Cardiac septum (tissue), 1 donor: ENCODE measurements at places on chromosomes 13 and 19.
A peak's percentile ranks its signal among the peaks of the same experiment; 100 is the strongest.

GRCh38 chr13:34164582-34164981, 346.6 kb downstream of the RFC3 start:
- DNase-seq, result no peak

GRCh38 chr13:57340878-57341277, 173.9 kb downstream of the PRR20E start:
- DNase-seq, result no peak

DNA sequence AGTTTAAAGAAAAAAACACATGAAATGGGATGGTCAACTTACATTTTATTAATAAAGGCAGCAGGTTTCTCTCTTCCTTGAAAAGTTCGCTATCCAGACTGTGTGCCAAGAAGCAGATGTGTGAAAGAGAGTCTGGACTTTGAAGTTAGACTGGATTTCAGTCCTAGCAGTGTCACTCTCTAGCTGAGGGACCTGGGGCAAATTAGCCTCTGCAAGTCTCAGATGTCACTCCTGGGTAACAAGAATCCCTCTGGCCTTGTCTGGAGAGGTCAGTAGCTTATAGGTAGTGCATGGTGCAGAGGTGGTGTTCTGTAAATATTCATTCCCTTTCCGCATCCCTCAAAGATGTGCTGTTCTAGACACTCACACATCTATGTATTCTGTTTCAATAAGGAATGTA, 187.6 kb upstream of the RNF113B start:
- DNase-seq, result no peak

DNA sequence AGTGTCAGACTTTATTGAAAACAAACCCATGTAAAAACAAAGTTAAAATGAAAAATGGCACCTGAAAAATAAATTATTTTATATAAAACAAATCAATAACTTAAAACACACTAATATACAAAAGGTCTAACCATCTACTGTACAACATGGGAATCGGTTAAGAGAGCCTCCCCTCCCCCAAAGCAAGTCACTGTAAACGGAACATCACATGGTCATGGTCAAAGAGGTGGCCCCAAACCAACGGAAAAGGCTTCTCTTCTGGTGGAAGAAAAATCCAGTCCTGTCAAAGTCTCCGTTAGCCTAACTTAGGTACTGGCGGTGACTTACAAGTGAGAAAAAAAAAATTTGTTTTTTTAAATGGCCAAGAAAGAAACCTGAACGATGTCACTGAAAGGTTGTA, 15.7 kb upstream of the TIMM44 start:
- DNase-seq, result no peak

- no peak for DNase-seq
These were observed 493.3 kb downstream of the COG6 start for GRCh38 chr13:40148742-40149141.

- DNase-seq, result no peak
These were observed 213.7 kb downstream of the RFC3 start for GRCh38 chr13:34031610-34032009.

DNA sequence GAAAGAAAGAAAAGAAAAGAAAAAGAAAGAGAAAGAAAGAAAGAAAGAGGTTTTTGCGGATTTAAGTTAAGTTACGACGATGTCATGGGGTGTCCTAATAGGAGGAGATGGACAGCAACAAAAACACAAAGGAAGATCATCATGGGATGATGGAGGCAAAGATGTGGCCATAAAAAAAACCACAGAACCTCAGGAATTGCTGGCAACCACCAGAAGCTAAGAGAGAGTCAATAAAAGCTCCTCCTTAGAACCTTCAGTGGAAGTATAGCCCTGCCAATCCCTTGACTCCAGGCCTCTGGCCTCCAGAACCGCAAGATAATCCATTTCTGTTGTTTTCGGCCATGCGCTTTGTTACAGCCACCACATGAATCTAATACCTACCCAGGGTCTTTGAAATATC, 11.5 kb downstream of the PLEKHA4 start:
- DNase-seq, result no peak

- no peak for DNase-seq
These were observed 2.8 kb upstream of the LMO7 start for GRCh38 chr13:75633285-75633684.

DNA sequence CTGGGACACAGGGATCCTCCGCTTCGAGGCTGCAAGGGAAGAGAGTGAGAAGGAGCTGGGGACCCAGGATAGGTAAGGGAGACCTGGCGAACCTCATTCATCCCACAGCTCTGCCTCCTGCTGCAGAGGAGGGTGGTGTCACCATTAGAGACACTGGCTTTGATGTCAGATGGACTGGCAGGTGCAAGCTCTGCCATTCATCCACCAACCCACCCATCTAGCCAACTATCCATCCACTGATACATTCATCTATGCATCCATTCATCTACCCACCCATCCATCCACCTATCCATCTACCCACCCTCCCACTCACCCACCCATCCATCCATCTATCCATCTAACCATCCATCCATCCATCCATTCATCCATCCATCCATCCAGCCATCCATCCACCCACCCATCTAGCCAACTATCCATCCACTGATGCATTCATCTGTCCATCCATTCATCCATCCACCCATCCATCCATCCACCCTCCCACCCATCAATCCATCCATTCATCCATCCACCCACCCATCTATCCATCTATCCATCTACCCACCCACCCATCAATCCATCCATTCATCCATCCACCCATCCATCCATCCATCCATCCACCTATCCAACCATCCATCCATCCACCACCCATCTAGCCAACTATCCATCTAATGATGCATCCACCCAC, 5.7 kb downstream of the C19orf33 start:
- no peak for DNase-seq

GRCh38 chr13:40445557-40445990, 220.9 kb downstream of the FOXO1 start:
- DNase-seq, result peak; percentile 84

- no peak for DNase-seq
These were observed 251.5 kb downstream of the DNAJC15 start for GRCh38 chr13:43274881-43275280.

- no peak for DNase-seq
These were observed 169.8 kb downstream of the SUCLA2 start for GRCh38 chr13:47831265-47831664.

DNA sequence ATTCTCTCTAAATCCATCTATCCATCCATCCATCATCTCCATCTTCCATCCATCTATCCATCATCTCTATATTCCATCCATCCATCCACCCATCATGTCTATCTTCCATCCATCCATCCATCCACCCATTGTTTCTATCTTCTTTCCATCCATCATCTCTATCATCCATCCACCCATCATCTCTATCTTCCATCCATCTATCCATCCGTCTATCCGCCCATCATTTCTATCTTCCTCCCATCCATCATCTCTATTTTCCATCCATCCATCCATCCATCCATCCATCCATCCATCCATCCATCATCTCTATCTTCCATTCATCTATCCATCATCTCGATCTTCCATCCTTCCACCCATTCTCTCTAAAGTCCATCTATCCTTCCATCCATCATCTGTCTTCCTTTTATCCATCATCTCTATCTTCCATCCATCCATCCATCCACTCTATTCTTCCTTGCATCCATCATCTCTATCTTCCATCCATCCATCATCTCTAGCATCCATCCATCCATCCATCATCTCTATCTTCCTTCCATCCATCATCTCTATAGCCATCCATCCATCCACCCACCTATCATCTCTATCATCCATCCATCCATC, 34.7 kb downstream of the NWD1 start:
- DNase-seq, result no peak

- peak; percentile 90 for DNase-seq
These were observed 17.8 kb upstream of the ADGRE5 start for GRCh38 chr19:14363183-14364097.

DNA sequence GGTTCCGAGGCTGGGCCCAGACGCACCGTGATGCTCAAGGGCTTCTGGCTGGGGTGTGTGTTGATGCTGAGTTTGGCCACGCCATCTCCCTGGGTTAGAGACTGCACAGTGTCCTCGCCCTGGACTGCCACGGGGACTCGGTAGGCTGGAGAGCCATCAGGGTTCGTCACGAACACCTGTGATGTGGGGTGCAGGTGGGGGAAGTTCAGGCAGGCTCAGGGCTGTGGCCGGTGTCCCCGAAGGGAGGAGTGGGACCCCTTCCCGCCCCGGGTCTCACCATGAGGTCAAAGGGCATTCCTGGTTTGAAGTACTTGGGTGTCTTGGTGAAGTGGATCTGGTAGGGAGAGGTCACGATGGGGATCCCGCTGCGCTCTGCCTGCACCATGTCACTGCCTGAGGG, 8.2 kb downstream of the C3 start:
- peak; percentile 50 for DNase-seq

- DNase-seq, result no peak
These were observed 47.1 kb downstream of the DCLK1 start for GRCh38 chr13:36084131-36084530.

DNA sequence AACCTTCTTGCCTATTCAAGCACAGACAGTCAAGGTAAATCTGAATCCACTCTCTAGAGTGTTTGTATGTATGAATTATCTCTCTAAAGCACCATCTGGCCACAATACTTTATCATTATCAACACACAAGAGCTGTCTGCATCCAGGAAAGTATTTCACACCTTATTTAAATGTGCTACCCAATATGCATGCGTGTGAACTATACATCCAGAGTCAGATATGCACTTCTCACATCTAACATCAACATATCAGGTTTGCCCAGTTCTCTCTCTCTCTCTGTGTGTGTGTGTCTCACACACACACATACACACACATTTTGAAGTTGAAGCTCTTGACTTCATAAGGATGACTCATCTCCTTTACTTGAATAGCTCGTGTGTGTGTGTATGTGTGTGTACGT, 697.5 kb upstream of the PCDH20 start:
- no peak for DNase-seq

DNA sequence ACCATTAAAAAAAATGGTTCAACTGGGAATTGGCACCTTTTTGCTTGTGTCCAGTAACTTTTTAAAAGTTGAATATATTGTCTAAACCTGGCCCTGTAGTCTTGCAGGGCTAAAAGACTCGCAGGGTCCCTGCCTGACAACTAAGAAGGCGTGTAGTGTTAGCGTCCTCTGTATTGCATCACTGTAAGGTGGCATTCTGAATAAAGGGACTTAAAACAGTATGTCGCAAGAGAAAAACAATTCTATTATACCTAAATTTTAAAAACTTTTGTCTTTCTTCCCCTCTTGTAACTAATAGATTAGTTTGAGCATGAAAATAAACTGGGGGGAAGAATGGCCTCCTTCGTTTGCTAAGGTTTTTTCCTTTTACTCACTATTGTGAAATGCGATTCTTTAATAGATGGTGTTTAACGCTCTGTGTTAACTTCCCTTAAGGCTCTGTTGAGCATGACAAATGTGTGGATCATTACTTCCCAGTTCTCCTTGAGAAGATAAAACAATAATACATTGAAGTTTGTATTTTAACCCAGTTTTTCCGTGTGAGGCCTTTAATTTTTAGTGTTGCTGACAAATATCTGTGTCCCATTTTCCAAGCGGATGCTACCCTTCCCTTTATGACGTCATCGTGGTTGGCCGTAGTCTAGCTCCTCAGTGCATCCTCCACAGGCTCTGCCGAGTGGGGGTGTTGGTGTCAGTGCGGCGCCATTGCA, 134.6 kb downstream of the KATNAL1 start:
- no peak for DNase-seq

GRCh38 chr13:55820817-55821216, 1319.9 kb upstream of the PRR20A start:
- no peak for DNase-seq

DNA sequence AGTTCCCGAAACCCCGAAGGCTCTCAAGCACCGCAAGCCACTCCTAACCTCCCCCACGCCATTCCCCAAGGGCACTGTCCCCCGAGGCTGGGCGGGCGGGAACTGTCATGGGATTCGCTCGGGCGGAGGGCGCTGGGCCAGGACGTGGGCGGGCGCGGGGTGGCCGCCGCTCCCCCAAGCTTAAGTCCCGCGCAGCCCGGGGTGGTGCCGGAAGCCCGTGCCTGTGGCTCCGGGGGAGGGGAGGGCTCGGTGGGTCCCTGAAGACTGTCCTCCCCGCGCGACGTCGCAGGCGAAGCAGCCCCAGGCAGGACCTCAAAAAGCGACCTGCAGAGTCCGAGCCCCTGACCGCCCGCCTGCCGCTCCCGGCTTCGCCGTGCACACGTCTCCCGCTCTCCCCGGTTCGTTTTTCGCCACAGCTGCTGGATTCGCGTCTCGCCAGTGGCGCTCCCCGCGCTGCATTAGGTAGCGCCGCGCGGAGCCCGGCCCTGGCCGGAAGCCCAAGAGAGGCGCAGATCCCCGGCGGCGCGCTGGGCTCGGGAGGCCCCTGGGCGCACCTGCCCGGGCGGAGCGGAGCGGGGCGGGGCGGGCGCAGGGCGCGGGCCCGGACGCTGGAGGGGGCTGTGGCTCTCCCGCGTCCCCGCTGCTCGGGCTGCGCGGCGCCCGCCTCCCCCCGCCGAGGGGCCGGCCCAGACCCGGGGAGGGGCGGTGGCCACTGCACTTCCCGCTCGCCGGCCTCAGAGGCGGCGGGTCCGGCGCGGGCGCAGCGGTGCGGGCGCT, at the start of gene FARP1:
TSS of gene FARP1 (plus strand) at position 715 of the 777 bp plus-strand sequence. CDS start 70,149 bp downstream, outside the sequence.
- DNase-seq, result peak; percentile 80

- no peak for DNase-seq
These were observed 131.2 kb downstream of the CRYL1 start for GRCh38 chr13:20394506-20394905.

DNA sequence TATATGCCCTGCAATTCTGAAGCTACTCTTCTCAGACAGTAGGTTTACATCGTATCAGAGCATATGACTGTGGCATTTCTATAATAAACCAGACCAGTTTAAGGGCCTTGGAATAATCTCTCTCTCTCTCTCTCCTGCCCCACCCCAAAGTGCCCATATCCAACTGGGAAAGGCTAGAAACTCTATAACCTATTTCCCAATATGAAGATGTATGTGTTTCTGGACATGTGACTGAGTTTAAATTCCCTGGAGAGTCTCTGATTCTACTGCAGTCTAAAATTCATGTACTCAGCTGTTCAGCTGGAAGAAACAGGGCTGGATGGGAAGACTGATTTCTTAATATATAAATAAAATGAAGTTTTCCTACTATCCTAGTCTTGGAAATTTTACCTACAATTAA, 91.9 kb upstream of the MBNL2 start:
- no peak for DNase-seq

GRCh38 chr13:103277959-103278694, 211.9 kb upstream of the SLC10A2 start:
- no peak for DNase-seq
